Astrocyte (in vitro differentiated cells and primary cell): ENCODE measurements at places on chromosomes 2 and 18. TPM values are rescaled to one million over a fixed set of nuclear protein-coding genes. Genes with fewer than 3 reads are reported as not detected.

CYP20A1 gene
- 14.4 and 17.3 TPM in 2 replicates for total RNA-seq

DNA sequence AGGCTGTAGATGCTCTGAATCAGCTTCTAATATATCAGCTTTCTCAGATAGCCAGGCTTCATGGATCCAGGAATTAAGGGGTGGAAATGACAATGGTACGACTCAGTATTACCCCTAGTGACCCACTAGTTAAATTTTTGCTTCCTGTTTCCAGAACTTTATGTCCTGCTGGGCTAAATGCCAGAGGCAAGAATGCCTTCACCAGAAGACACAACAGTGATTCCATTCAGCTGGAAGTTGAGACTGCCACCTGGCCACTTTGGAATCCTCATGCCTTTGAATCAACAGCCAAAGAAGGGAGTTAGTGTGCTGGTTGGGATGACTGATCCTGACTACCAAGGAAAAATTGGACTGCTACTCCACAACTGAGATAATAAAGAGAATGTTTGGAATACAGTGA is 239.1 kb downstream of the ASXL3 start:
- H3K27me3 ChIP-seq: no peaks in the 10 kb centered on the region
- peaks cover 4% of the 10 kb centered on the region for H3K4me1 ChIP-seq
- no peak overlapping the region for H3K27ac ChIP-seq
- no peaks in the 10 kb centered on the region for H3K36me3 ChIP-seq

DNA sequence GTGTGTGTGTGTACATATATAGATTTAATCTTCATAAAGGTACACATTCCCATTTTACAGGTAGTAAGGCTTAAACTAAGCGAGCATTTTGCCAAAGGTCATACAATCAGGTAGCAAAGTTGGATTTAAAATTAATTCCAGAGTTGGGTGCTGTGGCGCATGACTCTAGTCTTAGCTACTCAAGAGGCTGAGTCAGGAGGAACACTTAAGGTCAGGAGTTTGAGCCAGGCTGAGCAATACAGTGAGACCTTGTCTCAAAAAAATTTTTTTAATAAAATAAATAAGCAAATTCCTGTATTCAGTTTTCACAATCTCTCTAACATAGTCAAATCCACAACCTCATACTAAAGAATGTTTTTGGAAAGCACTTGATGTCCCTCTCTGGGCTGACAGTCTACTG is 111.5 kb upstream of the LDLRAD4 start:
- H3K4me1 ChIP-seq: no peaks in the 10 kb centered on the region
- no peak overlapping the region for H3K27ac ChIP-seq
- no peak overlapping the region for H3K4me3 ChIP-seq
- no peaks in the 10 kb centered on the region for H3K27me3 ChIP-seq

- no peak overlapping the region for H3K4me3 ChIP-seq
- H3K27ac ChIP-seq: no peak overlapping the region
- H3K27me3 ChIP-seq: no peaks in the 10 kb centered on the region
- no peaks in the 10 kb centered on the region for H3K36me3 ChIP-seq
- H3K4me1 ChIP-seq: no peaks in the 10 kb centered on the region
These were observed 47.7 kb upstream of the PLA2R1 start for GRCh38 chr2:160109939-160110673.

ATOH8 gene
- total RNA-seq: 1.2 and 1.9 TPM in 2 replicates

GRCh38 chr18:75531212-75531850 is 103.8 kb upstream of the SMIM21 start:
- no peaks in the 10 kb centered on the region for H3K4me1 ChIP-seq
- no peak for DNase-seq
- H3K27me3 ChIP-seq: no peaks in the 10 kb centered on the region
- no peak overlapping the region for H3K4me3 ChIP-seq
